ENCODE measurements at places on chromosomes 5 and 9.

GRCh38 chr5:98527846-98528245, 245.6 kb upstream of the RGMB start:
- no peak for DNase-seq

- DNase-seq = no peak
Measured at GRCh38 chr5:117496801-117497200, 922.2 kb upstream of the SEMA6A start.

GRCh38 chr9:129068990-129069861, 11.7 kb upstream of the DOLPP1 start:
- DNase-seq = peak; percentile 45

- DNase-seq = no peak
Measured at GRCh38 chr9:115292584-115293279, 174.8 kb upstream of the TNC start.

DNA sequence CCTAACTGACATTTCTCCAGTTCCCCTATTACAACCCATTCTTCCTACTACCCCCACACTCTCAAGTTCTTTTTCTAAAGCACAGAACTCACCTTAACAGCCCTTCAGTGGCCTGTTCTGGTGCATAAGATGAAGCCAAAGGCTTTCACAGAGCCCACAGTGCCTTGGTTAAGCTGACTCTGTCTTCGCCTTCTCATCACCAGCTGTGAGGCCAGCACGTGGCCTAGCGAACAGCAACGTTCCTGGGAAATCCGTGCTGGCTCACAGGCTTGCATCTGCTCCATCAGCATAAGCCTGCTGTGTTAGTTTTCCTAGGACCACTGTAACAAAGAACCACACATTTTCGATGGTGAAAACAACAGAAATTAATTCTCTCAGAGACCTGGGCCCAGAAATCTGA, 67.9 kb upstream of the LPAR1 start:
- no peak for DNase-seq

- DNase-seq = no peak
Measured at GRCh38 chr5:175582697-175583096, 75.2 kb upstream of the HRH2 start.

DNA sequence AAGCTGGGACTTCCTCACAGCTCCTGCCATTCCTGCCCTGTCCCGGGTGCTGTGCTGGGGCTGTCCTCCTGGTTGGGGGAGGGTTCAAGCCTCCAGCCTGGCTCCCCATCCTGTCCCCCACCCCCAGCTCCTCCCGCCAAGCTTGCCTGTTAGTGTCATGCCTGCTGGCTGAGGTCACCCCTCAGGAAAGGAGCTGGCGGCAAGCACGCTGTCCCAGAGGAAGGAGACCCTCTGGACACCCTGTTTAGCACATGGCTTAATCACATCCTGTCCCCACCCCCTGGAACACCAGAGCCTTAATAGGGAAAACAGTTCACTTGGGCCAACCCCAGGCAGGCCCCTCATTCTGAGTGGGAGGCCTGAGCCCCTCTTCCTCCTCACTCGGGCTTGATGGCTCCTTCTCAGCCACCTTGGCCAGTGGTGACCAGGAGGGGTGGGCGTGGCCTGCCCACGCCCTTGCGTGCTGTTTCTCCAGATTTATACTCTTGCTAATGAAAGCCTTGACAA, 9.2 kb upstream of the PHYHD1 start:
- DNase-seq = no peak

DNA sequence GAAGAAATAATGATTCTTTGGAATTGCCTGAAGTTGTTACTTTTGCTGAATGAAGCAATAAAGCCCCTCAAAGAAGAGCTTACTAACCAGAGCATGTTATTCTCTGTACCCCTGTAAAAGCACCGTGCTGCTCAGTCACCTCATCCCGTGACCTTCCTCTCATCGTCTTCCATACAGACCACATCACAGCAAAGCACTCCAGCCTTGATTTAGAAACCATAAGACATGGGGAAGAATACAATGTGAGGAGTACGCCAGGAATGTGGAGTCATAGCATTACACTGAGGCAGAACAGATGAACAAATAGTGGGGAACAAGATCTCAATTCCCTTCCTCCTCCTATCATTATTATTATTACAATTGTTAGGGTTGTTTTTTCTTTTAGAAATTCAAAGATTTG, 49.1 kb downstream of the ERAP1 start:
- DNase-seq = no peak

DNA sequence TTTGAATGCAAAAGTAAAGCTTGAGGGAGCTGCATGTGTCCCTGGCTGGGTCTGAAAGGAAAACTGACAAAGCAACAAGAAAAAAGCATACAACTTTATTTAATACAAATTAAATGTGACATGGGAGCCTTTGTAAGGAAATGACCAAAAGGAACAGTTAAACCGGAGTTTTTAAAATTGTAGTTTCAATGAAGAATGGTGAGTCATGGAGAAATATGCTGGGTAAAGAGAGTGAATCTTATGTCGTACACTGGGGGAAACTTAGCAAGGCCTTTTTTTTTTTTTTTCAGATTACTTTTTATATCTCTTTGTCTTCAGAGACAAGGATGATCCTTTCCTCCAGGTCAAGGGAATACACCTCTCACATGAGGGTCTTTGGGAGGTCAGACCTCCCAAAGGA, 50.1 kb upstream of the FBXL17 start:
- DNase-seq = no peak

GRCh38 chr9:96688187-96688586, 33.1 kb upstream of the PRXL2C start:
- no peak for DNase-seq

GRCh38 chr9:13446286-13446937, 166.9 kb upstream of the MPDZ start:
- no peak for DNase-seq

DNA sequence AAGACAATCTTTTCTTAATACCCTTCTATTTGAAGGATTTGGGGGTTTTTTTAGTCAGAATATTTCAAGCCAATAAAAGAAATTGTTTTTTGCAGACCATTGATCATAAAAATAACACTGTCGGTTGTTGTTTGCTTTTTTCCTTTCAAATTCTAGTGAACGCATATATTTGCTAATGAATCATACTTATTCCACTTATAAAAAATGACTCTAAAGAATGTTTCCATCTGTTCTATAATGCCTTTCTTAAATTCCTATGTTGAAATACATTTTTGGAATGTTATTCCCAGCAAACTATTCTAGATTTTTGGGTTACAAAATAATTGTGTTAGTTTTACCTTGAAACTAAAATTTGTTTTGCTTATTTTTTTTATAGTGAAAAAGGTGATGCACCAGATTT, 32.2 kb downstream of the CWC27 start:
- no peak for DNase-seq

DNA sequence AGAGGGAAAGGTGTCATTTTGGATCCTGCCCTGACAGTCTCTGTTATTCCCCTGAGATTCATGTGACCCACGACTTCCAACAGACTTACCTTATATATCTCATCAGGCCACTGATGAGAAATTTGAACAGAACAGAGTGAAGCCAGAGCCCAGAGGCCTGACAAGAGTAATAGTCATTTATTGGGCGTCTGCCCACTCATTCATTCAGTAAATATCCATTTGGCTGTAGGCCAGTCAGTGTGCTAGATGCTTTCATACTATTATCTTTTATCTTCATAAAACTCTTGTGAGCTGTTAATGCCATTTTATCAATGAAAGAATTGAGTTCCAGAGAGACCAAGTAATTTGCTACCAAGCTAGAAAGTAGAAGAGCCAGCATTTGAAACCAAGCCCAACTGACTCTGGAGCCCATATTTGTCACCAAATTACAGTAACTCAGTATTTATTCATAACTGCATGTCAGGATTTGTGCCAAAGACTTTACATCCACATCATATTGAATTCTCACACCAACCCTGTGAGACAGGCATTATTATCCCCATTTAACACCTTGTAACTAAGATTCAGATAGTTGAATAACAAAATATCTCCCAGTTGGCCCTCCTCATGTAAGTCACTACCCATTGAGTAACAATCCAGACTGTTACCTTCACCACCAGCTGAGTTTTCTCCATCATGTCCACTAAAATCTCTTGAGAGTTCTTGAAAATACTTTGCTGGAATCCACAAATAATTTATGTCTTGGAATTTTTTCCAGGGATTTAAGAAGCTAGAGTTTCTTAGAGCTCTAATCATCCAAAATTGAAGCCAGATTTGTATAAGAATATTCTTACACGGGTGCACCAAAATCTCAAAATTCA, 2.5 kb downstream of the PTPDC1 start:
- no peak for DNase-seq

DNA sequence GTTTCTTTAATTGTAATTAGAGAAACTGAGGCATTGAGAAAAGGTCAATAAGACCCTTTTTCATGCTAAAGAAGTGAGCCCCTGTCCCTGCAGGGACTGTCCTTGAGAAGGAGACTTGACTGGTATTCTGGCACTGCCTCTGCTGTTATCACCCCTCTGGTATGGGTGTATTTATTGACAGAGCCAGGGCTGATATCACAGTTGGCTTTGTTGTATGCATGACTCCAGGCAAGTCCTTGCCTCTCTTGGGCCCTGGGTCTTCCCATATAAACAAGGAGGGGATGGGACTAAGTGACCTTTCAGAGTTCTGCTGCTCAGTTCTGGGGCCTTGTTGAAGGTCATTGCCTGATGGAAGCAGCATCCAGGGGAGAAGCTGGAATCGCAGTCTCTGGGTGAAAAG, 71.8 kb upstream of the PPARGC1B start:
- no peak for DNase-seq

DNA sequence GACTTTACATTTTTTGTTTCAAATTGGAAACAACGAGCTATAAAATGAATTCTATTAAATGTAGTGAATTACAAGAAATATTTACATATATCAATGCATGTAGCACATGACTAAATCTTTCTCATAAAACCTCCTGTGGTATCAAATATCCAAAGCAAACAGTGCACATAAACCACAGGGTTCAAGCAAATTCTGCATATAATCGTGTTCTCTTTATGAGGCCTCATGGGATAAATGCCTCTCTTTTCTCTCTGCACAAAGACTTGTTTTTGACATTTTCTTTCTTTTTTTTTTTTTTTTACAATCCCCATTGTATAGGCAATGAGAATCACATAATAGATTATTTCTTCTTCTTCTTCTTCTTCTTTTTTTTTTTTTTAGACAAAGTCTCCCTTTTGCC, 1117.2 kb upstream of the DMAC1 start:
- DNase-seq = no peak

DNA sequence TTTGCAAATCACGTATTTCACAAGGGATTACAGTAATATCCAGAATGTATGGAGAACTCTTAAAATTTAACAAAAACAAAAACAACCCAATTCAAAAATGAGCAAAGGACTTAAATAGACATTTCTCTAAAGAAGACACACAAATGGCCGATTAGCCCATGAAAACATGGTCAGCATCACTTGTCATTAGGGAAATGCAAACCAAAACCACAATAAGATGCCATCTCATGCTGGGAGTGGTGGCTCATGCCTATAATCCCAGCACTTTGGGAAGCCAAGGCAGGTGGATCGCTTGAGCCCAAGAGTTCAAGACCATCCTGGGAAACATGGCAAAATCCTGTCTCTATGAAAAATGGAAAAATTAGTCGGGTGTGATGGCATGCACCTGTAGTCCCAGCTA, 120.2 kb downstream of the SUSD1 start:
- no peak for DNase-seq

DNA sequence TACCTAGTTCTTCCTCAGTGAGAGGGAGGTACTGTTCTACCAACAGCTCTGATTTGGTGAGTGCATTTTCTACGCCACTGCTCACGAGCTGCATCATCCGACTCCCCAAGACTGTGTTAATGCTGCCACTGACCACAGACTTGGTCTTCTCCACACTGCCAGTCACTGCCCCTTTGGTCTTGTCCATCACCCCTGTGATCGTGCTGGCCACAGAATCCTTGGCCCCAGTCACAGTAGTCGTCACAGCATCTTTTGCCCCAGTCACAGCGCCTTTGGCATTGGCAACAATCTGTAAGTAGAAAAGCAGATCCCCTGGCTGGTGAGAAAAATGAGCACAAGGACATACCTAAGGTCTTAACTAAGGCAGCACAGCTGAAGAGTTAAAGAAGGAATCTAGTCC, 6.4 kb downstream of the PLIN2 start:
- no peak for DNase-seq

GRCh38 chr9:121013911-121014310, 36.2 kb downstream of the C5 start:
- no peak for DNase-seq

DNA sequence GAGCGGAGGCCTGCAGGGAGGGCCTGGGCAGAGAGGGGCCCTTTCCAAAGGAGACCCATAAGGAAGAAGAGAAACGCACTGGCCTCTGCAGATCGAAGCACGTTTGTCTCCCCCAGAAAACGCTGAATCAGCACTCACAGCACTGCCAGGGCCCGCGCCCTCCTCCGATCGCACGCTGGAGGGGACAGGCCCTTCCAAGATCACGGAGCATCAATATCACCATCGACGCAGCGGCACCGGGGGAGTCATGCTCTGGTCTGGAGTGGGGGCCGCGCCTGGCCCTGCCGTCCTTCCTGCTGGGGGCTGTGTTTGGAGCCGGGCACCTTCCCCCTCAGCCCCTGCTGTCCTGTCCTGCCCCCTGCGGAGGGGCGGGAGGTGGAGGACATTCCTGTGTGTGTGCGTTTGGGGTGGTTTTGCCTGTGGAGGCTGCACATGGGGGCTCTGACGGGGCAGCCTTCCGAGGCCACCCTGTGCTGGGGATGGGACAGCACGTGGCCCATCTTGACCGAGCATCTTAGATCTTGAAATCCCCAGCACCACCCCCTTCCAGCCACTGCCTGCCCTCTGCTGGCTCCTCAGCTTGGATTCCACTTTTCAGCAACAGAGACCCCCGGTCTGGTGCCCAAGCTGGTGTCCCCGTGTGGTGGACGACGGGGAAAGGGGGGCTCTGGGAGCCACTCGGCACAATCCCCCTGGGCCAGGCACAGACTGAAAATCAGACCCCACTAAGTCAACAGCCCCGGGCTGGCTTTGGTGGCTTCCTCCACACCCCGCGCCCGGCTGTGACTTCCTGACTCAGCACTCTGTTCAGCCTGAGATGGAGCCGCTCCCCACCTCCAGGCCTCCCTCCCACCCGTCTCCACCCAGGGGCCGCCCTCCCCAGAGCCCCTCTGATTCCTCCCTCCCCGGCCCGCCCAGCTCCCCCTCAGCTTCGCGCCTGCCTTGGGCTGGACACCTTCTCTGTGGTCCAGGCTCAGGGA, 8.3 kb downstream of the TMEM250 start:
- DNase-seq = peak; percentile 34

DNA sequence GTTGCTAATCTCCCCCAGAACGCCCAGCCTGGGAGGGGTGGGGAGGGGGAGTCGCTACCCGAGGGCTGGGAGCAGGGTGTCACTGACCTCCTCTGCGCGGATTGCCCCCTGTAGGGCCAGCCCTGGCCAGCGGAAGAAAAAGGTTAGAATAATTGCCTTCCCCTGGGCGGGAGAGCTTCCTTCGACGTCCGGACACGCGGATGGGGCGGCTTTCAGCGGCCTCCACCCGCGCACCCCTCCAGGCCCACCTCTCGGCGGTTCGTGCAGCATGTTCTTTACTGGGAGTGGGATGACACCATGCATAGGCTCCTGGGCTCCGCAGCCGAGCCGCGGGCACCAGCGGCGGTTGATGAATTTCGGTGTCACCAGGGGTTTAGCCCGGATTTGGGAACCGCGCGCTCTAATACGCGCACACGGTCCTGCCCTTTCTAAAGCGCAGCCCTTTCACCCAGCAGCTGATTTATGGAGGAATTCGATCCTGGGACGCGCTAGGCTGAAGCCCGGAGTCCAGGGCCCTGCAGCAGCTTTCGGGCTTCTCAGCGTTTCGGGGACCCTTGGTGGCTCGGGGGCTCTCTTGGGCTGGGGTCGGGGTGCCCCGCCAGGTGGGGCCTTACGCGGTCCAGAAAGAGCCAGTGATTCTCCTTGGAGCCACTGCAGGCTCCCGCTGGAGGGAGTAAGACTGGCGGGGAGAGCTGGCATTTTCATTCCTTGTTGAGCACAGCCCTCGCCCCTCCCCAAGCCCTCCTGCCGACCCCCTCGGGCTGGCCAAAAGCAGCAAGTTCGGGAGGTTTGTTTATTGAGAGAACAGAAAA, 10.1 kb downstream of the LMX1B start:
- no peak for DNase-seq

Data from activated CD4-positive, alpha-beta T cell treated with anti-CD3 and anti-CD28 coated beads, Interleukin-2, amount 50 U/mL, for 16 hours (primary cell).